ENCODE measurements at places on chromosomes 2 and 18.

GRCh38 chr18:59268721-59269562 is 4.3 kb downstream of the RAX start:
- no peak for DNase-seq

GRCh38 chr2:62402156-62402555 is 103.8 kb downstream of the TMEM17 start:
- no peak for DNase-seq

DNA sequence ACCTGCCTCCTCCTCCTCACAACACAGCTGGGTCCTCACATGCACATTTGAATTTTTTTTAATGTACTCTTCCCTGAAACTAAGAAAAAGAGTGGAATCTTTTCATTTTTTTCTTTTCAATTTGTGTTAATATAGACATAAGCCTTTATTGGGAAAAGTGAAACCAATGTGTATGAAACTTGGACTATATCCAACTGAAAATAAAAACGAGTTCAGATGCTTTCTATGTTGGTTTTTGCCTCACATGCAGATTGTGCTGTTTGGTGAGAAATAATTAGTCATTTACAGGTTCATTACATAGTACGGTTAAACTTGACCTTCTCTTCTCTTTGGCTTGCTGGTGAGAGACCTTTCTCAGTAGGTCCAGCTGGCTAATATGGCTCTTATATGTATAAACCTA is 515.2 kb upstream of the FANCL start:
- no peak for DNase-seq

DNA sequence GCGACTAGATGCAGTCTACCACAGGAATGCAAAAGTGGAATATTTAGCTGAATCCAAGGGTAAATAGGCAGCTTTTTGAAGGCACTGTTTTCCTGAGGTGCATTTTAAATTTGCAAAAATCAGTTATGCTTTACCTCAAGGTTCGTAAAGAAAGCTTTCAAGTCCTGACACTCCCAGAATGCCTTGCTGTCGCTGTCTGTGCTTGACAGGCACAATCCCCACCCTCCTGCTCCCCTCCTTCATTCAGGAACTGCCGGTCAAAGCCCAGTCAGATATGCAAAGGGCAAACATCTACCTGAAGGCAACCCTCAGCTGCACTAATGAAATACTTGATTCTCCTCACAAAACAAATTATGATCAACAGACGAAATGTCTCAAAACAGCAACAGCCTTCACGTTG is 97.4 kb upstream of the DDX18 start:
- DNase-seq = no peak

- no peak for DNase-seq
Measured at GRCh38 chr18:56019908-56020307, 431.9 kb upstream of the TCF4 start.

DNA sequence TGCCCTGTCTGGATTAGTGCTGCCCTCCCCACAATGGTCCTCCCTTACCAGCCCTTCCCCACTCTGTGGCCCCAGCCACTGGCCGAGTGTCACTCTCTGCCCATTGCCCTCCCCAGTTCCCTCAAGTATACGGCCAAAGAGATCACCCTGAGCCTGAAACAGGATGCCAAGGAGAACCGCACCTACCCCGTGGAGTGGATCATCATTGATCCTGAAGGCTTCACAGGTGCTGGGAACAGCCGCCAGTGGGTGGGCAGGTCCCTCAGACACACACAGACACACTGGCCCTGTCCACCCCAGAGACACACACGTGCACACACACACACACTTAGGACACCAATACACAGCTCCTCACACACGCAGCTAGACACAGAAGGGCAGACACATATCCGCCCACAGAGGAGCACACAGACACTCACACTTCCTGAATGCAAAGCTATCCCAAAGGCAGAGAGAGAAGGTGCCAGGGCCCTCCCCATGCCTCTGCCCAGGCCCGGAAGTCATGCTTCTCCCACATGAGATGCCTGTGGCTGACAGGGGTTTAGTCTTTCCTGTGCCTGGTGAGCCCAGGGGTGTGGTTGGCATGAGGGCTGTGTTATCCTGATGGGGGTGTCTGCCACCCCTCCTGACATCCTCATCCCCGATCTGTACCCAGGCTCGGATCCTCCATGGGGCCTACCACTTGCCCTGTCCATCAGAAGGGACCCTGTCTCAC is 2.9 kb downstream of the CHRND start:
- DNase-seq = no peak

DNA sequence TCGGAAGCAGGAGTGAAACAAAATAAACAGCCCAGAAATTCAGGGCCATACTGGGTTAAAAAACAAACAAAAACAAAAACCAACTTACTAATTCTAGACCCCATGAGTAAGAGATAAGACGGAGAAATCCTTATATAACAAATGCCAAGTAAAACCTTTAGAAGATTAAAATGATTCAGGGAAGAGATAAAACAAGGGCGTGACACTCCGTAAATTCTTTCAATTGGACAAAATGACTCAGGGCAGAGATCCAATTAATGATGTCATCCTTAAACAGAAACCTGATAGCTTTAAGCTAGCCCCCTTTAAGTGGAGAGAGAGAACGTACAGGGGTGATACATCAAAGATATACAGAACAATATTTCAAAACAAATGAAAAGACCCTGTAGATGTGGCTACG is 317.4 kb downstream of the NBAS start:
- no peak for DNase-seq

GRCh38 chr2:120442923-120443571 is 97.1 kb downstream of the INHBB start:
- no peak for DNase-seq

DNA sequence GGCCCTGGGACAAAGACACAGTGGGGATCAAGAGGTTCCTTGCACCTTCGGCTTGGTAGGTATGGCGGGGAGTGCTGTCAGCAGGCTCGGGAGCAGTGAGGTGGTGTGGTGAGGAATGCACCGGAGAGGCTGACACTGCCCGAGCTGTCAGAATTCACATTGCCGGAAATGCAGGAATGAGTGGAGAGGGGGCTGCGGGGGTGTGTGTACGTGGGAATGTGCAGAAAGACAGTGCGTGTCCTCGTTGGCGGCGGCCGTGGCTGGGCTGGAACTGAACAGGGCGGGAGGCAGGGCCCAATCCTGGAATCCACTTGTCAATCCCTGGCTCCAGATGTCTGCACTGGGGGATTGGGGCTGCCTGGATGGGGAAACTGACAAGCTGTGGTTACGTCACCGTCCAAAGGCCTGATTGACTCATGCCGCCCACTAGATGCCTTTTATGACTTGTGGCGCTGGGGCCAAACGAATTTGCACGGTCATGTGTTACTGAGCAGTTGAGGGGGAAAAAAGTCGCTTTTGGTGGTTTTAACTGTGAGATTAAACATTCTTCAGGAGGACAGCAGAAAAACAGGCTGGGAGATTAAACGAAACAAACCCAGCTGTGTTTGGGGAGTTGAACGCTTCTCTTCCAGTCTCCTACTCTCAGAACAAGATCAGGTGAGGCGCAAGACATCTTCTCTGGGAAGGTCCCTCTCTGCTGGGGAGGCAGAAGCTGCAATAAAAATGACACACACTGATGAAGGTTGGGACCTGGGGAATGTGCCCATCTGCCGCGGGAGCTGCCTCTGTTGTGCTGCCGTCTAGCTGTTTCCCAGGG is 189.4 kb upstream of the GLI2 start:
- no peak for DNase-seq

- no peak for DNase-seq
Measured at GRCh38 chr2:214226061-214226460, 184.8 kb upstream of the VWC2L start.

DNA sequence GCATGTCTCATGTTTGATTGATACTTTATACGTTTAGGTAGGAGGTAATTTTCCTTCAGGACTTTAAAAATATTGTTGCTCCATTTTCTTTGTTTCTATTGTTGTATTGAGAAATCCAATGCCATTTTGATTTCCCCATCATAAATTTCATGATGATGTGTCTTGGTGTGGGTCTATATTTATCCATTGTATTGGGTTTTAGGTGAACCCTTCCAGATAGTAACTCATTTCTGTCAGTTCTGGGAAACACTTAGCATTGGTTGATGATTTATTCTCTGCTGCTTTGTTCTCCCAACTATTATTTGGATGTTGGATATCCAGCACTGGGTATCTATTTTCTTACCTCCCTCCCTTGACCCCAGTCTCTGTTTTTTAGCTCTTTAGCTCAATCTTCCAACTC is 10.0 kb downstream of the MRPL19 start:
- no peak for DNase-seq

DNA sequence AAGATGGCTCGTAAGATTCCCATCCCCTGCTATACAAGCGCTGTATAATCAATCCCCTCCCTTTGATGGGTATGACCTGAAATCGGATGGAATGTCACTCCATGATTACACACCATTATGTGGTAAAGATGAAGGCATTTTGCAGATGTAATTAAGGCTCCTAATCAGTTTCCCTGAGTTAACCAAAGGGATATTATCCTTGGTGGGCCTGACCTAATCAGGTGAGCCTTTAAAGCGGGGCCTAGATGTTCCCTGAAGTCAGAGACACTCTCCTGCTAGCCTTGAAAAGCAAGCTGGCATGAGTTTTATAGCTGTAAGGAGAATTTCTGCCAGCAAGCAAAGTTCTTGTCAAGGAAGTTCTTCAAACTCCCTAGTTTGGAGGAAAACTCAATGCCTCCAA is 223.8 kb upstream of the FN1 start:
- no peak for DNase-seq

DNA sequence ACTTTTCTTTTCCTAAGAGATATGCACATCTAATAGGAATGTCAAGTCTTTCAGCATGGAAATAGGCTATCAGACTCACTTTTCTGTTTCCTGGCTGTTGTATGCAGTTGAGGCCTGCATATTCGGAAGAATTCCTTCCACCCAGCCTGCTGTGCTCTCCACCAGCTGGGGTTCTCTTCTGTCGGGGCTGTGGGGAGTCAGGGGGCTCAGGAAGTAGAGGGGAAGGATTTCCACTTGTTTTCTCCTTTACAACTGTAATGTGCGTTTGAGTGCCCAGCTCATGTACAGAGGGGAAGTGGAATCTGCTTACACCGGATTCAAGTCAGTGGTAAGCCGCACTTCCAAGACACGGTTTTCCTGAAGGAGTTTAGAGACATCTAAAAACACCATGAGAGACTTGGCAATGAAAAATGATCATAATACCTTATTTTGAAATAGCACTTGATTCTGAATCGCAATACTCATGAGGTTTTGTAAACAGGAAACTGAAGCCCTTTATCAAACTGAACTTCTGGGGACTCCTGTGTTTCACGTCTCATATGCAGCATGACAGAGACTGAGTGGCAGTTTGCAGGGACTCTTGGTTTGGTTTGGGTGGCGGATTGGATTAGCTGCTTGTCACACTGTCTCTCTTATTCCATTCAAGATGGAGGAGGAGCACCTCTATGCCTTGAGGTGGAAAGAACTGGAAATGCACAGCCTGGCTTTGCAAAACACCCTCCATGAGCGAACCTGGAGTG is 90.4 kb downstream of the MTCL1 start:
- DNase-seq = no peak

Data from activated CD4-positive, alpha-beta T cell treated with anti-CD3 and anti-CD28 coated beads, Interleukin-2, amount 50 U/mL, for 24 hours (primary cell).